ENCODE measurements at places on chromosomes 3 and 15.

DNA sequence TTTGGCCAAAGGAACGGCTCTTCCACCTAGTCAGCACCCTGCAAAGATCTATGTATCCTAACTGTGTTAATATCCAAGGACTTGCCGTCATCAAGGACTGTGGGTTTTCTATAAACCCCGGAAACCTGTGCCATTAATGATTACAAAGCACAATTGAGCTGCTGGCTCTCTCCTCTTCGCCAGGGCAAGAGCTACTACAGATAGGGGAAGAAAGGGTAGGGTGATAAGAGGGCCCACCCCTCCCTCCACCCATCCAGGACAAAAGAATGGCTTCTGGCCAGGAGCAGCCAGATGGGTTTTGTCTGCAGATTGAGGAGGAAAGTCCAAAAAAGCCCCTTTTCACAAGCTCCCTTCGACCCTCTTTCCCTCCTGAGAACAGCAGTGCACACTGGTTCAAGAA is 9.9 kb downstream of the RFT1 start:
- no peak for DNase-seq

- no peak for DNase-seq
Observed at GRCh38 chr3:59750391-59750790, 700.6 kb upstream of the CFAP20DC start.

DNA sequence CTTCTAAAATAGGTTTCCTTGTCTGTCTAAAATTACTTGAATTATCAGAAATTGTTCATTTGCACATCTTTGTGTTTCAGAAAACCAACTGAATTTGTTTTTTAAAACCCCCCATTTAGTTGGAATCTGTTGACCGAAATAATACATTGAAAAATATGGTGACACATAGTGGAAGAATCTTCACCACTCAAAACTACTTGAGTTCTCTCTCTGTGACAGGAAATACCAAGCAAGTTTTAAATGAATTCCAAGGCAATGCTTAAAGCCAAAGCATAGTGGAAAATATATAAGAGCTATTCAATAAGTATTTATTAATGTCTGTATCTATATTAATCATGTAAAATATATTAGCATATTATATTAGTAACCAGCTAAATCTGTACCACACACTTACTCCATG is 224.9 kb upstream of the COL8A1 start:
- no peak for DNase-seq

- no peak for DNase-seq
Observed at GRCh38 chr3:59268170-59268569, 218.3 kb upstream of the CFAP20DC start.

GRCh38 chr15:41121951-41122350 is 5.9 kb upstream of the INO80 start:
- no peak for DNase-seq

GRCh38 chr3:109137761-109138160 is 1.2 kb downstream of the C3orf85 start:
- no peak for DNase-seq

DNA sequence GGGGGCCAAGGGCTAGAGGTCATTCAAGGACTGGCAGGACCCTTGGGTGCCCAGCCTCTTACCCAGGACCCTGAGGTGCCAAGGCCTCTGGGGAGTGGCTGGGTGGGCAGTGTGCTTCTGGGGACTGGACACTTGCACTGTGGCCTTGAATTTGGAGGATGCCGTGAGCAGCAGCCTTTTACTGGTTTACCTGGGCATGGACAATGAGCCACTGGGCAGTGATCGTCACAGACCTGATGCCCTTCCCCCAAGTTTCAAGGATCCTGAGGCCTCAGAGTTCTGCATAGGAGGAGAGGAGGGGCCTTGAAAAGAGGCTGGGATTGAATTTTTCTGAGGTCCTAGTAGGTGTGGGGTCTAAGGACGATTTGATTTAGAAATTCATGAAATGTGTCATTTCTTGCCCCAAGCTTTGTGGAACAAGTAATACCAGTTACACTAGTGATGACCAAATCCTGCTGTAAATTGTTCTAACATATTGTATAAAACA is 146.1 kb upstream of the TPM1 start:
- peak; percentile 66 for DNase-seq
